GM12892 (cell line): ENCODE measurements at places on chromosomes 2 and 18.
A peak's percentile ranks its signal among the peaks of the same experiment; 100 is the strongest.

DNA sequence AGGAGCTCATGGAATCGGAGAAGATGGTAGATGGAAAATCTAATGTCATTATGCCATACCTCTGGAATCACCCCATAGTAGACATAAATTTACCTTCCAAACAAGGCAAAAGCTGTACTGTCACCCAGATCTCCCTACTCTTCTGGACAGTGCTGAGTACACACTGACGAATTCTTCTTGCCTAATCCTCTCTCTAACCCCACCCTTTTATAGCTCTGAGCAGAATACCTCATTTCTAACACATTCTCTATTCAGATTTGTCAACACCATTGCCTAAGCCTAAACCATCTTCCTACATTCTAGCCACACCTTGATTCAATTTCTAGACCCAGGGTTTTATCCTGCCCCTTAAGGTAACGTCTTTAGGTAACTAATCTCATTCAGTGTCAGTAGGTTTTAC is 321.0 kb upstream of the NRP2 start:
- no peak for DNase-seq

DNA sequence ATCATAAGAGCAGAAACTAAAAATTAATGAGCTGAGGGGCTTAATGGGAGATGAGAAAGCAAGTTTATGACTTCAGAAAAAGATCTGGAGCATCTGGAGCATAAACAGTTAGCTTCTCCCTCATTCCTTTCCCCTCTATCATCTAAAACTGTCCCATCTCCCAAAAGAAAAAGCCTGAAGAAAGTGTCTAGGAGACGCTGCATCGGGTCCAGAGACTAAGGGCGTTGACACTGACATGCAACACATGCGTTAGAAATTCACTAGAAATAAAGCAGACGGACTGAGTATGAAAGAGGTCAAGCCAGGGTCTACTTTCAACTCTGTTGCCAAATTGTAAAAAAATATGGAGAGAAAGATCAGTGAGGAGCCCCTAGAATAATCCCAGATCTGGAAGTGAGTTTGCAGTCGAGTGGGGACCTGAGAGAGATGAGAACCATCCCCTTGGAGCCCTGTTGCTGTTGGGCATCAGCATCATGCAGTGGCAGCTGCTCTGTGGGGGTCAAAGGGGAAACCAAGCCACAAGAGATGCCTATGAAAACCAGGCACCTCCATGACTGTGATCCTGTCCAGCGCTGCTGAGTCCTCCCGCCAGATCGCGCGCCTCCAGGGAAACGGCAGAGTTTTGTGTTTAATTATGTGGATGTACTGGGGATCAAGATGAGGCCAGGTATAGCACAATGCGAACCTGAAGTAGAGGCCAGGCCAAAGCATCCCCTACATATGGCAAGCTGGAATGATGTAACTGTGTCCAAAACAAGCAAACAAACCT is 13.9 kb downstream of the ANTXR1 start:
- DNase-seq: no peak

DNA sequence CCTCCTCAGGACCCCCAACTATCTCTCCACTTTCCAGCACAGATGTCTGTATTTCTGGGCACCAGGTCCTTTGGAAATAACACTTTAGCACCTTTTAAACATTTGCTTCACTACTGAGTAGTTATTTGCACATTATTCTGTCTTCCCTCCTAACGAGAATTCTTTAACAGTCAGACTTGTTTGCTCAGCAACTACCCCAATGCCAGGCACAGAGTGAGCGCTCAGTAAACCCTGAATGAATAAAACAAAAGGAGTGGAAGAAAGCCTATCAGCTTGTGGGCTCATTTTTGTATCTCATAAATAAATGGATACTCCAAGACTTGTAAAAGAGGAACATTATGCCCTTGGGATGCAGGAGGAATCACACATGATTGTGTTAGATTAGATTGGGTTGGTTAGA is 450.4 kb downstream of the TGIF1 start:
- DNase-seq: no peak

DNA sequence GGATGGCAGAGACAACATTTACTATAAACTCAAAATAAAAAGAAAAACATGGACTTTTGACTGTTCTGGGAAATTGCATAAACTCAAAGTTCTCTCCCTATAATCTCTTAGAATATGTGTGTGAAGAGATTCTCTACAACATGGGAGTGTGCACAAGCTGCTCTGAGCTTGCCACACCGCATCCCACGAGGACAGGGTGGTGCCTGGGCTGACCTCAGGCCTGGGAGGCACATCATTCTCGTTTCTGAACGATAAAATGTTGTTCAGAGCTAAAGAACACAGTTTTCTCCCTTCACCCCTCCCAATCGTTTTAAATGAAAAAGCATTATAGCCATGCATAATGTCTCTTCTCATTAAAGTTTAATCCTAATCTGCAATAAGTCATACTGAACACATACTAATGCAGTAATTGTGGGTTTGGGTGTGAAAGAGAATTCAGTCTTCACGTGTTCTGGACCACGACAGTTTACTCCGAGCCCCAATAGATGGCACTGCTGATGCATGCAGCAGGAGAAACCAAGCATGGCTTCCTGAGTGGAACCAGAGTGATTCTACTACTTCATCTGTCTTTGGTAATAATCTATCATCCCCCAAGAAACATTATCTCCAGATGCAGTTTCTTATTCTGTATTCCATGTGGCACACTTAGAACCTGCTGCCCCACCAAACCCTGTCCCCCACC is 46.9 kb upstream of the LAMA1 start:
- no peak for DNase-seq

DNA sequence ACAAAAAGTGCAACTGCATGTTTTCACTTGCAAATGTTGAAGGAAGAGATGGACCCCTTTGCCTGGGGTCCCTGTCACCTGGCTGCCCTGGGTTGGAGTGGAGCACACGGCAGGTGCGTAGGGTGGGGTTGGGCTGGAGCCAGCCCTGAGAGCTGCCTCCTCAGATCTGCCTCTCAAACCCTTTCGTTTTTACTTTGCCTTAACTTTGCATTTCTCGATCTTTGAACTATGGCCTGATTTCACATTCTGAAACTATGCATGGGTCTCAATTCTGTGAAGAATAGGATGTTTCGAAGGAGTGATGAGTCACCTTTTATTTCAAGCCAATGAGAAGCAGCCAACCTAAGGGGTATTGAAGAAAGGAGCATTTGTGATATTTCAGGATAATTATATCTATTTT is 132.8 kb downstream of the ACOXL start:
- DNase-seq: peak; percentile 62

- DNase-seq: no peak
Measured at GRCh38 chr2:105241443-105241842, at the start of gene GPR45. GPR45 (plus strand) TSS chr2:105241743; CDS start chr2:105241859, 116 bp downstream.

DNA sequence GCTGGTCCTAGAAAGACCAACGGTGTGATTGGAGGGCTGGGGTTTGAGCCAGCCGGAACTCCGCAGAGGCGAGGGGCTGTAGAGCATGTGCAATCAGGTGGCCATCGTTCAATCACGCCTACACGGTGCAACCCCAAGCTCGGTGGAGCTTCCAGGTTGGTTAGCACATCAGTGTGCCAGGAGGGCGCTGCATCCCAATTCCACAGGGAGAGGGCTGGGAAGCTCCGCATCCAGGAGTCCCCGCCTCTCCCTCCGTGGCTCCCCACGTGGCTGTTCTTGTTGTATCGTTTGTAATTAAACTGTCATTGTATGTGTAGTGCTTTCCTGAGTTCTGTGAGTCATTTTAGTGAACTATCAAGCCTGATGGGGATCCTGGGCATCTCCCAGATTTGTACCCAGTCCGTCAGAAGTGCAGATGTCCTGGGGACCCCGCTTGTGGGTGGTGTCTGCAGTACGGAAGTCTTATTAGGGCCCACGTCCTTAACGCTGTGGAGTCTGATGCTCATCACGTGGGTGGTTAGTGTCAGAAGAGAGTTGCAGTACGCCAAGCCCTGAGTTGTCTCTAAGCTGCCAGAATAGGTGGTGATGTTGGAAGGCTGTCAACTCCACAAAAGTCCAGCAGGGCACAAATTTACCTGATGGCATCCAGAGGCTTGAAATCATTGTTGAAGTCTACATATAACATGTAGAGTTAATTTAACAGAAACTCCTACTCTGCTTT is 20.6 kb upstream of the AMMECR1L start:
- no peak for DNase-seq

DNA sequence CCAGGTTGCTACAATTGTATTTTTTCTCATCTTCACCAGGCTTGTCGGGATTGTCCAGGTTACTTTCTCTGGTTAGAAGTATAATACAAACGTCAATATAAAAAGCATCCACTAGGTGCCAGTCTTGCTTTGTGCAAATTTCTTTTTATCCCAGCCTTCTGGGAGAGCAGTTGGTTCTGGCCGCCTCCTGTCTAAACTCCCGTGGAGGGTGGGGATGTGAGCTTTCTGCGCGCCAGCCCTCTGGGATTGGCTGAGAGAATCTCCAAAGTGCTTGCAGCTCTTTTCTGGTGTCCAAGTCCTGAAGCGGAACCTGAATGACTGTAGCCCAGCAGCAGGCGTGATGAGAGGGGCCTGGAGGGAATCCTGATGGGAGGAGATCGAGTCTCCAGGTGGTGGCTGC is 22.4 kb upstream of the TOGARAM2 start:
- no peak for DNase-seq

DNA sequence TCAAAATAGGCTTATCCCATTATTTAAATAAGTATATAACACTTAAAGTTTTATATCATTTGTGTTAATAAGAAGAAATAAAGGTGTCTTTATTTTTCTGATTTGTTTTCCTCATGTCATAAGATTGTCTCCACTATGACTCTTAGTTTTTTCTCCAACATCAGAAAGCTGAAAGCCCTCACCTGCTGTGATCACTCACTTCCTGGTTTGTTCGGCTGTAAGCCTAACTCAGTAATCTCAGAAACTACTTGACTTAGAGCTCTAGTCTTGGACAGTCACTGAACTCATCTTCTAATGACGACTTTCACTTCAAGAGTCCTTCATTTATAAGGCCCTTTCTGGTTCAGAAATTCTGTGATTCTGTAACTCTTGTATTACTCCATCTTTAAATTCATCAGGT is 311.0 kb downstream of the ZEB2 start:
- no peak for DNase-seq
